ENCODE measurements at places on chromosomes 6 and 20.
A peak's percentile ranks its signal among the peaks of the same experiment; 100 is the strongest.

- ATAC-seq = no peak
Measured at GRCh38 chr6:20058912-20059311, 153.4 kb downstream of the MBOAT1 start.

DNA sequence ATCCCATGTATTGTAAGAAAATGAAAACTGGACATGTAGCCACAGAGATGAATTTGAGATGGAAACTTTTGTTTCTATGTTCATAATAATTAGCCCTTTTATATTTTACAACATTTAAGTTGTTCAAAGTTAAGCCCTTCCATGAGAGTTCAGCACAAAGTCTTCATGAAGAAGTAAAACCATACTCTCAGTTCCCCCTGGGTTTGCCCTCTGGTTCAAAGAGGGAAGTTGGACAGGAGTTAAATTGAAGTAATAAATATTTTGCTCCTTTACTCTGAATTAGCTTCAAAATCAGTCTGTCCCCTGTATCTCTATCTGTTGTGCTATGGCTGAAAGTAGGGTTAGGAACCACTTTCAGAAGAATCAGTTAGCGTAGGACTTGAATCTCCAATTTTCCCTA lies 31.1 kb downstream of the PHACTR2 start:
- no peak for ATAC-seq

- ATAC-seq = no peak
Measured at GRCh38 chr6:50141100-50141499, 91.4 kb upstream of the DEFB112 start.

GRCh38 chr6:107061125-107062020 lies 33.4 kb downstream of the MTRES1 start:
- peak; percentile 61 for ATAC-seq

GRCh38 chr6:99402448-99402847 lies 8.5 kb upstream of the COQ3 start:
- no peak for ATAC-seq

DNA sequence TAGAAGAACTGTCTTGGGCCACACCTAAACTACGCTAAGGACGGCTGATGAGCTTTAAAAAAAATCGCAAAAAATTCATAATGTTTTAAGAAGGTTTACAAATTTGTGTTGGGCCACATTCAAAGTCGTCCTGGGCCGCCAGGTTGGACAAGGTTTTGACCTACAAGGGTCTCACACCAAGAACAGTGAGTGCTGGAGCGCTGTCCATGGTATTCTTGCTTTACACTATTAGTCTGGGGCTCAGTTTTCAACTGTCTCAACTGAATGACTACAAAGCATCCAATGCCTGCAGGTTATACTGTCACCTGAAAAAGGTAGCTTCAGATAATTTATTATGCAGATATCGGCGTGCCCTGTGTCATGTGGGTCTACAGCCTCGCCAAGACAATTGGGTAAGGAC lies 3.7 kb upstream of the FAXC start:
- no peak for ATAC-seq

GRCh38 chr6:43129434-43130194 lies 41.5 kb upstream of the SRF start:
- ATAC-seq = no peak

DNA sequence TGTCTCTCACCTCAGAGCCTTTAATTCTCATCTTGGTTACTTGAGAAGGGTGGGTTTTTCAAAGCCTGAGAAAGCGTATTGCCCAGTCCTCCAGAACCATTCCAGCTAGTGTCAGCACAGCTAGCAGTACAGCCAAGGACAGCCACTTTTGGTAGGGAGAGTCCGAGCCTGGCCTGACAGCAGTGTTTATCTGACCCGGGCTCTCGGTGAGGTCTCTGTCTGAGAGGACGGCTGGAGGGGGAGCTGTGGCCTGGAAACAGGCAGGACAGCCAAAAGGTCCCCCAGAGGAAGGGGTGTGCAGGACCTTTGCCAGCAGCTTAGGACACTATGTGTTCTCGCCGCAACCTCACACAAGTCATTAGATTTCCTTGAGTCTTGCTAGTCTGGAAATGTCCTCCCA lies 38.8 kb downstream of the LYRM2 start:
- no peak for ATAC-seq

GRCh38 chr20:56831795-56832194 lies 202.7 kb downstream of the TFAP2C start:
- no peak for ATAC-seq

- ATAC-seq = no peak
Measured at GRCh38 chr20:1326031-1326930, 2.7 kb downstream of the SDCBP2 start.

GRCh38 chr20:64146936-64147477 lies 17.2 kb upstream of the MYT1 start:
- ATAC-seq = no peak

DNA sequence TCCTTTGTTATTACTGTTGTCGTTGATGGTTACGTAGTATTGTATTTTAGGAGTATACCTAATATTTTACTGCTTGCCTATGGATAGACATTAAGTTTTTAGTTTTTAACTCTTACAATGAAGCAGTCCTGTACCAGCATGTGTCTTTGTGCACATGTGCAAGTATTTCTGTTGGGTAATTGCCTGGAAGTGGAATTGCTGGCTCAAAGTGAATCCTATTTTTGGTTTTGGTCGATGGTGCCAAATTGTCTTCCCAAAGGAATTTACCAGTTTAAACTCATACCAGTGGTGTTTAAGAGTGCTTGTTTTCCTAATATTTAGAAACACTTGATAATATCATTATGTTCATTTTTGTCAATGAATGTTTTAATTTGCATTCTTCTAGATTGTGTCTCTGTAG lies 75.5 kb downstream of the ANKS1A start:
- no peak for ATAC-seq

- no peak for ATAC-seq
Measured at GRCh38 chr6:128567029-128567428, 46.6 kb upstream of the PTPRK start.

DNA sequence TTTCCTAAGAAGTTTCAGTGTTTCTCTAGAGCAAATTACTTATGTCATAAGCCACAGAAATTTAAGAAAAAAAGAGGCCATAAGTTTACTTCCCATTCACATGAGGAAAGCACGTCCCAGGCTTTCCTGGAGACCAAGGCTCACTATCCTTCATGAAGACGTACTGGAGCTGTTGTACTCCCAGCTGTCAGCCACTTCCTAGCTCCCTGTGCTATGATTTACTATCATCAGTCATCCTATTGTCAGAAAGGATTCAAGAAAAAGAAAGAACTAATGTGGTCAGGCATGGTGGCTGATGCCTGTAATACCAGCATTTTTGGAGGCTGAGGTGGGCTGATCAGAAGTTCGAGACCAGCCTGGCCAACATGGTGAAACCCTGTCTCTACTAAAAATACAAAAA lies 337.4 kb upstream of the SOX4 start:
- ATAC-seq = no peak

Data from stimulated activated memory B cell treated with anti-CD40 and anti-IgM and Interleukin-4, amounts not matched to agents 10 μg/mL and 1 μg/mL and 100 μg/mL, for 72 hours (primary cell).